ENCODE measurements at places on chromosomes 16 and 17.
A peak's percentile ranks its signal among the peaks of the same experiment; 100 is the strongest.

DNA sequence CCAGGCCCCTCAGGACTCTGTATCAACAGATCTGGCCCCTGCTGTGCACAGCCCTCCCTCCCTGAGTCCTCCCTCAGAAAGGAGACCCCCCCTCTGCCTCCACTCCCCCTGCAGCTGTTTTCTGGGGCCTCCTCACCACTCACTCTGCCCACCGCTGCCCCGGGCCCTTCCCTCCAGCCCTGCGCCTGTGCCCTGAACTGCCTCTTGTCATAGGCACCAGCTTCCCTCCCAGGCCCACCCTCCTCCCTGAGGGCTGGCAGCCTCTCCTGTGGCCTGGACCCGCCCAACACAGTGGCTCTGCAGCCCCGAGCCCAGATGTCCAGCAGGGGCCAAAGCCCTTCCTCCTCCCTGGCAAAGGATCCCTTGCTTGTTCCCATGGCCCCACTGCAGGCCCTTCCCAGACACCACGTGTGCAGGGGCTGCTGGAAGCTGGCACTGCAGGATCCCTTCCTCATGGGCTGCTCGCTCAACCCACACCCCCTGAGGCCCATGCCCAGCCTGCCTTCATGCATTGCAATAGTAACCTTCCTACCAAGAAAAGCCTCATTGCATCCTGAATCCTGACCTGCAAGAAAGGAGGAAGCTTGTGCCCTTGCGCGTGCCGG is 25.8 kb downstream of the GNPTG start:
- no peak for DNase-seq

DNA sequence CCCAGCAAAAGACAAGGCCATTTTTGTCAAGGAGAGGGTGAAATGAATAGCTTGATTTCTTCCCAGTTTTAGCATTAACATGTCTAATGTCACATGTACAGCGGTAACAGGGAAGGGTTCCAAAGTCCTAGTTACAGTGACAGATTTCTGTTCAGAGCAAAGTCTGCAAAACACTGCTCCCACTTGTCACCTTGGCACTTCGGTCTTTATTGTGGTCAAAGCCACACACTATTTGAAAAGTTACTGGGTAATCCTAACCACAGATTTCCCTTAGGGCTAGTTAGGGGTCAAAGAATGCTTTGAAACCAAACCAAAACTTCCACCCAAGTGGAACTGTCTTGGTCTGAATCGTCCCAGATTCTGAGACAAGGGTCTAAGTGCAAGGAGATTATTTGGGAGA is 455.6 kb downstream of the HS3ST3B1 start:
- no peak for DNase-seq

GRCh38 chr17:64377769-64378282 is 12.8 kb downstream of the PECAM1 start:
- DNase-seq = no peak

DNA sequence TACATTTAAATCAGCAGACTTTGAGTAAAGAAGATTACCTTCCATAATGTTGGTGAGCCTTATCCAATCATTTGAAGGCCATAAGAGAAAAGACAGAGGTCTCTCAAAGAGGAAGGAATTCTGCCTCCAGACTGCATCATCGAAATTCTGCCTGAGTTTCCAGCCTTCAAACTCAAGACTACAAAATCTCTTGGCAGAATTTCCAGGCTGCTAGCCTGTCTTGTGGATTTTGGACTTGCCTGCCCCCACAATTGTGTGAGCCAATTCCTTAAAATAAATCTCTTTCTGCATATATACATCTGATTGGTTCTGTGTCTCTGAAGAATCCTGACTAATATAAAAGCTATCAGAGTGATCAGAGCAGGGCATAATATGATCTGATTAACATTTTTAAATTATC is 216.6 kb upstream of the CPHXL start:
- DNase-seq = no peak

- no peak for DNase-seq
Observed at GRCh38 chr16:81817296-81817695, 38.2 kb downstream of the PLCG2 start.

DNA sequence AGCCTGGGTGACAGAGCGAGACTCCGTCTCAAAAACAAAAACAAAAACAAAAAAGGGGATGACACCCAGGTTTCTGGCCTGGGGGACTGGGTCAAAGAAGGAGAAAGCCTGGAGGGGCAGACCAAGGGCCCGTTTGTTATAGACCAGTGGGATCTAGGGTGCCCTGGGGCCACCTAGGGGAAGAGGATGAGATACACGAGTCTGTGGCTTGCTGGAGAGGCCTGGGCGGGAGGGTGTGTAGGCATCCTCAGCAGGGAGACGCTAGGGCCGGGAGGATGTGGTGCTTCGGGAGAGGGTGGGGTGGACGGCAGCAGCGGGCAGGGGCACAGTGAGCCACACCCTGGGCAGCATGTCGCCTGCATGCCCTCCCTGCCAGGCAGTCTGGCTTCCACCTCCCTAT is 17.1 kb upstream of the CRK start:
- no peak for DNase-seq

GRCh38 chr16:79074951-79075350 is 525.6 kb downstream of the MAF start:
- DNase-seq = no peak

GRCh38 chr17:44065668-44066203 is 735 bp downstream of the LSM12 start:
- no peak for DNase-seq

GRCh38 chr17:8041979-8042378 is 3.1 kb downstream of the ALOX15B start:
- DNase-seq = no peak

DNA sequence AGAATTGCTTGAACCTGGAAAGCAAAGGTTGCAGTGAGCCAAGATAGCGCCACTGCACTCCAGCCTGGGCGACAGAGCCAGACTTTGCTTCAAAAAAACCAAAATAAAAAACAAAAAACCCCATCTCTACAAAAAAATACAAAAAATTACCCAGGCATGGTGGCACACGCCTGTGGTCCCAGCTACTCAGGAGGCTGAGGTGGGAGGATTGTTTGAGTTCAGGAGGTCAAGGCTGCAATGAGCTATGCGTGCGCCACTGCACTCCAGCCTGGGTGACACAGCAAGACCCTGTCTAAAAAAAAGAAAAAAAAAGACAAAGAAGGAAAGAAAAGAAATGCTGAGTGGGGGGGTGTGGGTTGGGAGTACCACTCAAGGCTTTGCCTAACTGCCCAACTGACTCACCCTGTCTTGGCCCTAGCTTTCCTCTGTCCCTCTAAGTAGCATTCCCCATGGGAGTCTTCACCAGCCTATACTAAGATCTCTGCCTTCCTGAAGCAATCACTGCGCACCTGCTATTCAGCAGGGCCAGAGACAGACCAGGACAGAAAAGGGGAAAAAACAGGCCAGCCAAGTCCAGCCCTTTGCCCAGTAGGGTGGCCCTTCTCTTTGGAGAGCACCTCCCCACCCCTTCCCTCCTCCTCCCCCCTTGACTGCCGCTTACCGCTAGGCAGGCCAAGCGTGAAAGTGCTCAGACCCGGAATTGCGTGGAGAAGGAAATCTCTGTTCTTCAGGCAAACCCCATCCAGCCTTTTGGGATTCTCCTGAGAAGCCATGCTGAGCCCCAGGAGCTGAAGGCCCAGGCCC is 45.8 kb downstream of the RTN4RL1 start:
- no peak for DNase-seq

DNA sequence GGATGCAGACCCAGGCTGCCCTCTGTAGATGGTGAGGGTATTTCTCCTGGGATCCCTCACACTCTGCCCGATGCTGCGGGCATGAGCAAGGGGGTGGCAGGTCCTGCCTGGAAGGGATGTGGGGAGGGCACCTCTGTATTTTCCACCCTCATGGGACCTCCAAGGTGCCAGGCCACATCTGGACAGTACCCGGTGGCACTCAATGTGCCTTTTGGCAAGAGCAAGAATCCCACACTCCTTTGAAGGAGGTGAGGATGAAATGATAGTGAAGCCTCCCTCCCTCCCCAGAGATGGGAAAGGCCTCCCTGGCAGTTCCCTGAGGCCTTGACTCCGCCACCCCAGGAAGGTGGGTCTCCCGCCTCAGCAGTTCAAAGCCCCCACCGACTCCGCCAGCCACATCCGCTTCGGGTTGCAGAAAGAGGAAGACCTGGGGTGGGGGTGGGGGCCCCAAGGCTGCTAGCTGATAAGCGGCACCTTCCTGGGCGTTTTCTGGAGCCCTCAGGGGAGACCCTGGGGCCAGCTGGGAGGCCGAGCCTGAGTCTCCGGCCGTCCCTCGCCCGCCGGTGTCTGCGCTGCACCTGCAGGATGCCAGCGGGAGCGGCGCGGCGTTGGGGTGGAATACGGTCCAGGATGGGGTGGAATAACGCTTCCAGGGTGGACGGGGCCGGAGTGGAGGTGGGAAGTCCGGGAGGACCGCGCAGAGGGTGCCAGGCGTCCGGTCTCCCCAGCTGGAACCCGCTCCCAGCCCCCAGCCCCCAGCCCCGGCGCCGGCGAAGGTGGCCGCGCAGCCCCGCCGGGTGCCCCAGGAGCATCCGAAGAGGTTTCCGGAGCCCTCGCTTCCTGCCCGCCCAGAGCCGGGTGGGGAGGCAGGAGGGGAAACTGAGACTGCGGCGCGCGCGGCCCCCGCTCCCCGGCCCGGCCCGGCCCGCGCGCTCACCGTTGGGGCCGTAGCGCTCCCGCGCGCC is 718 bp downstream of the ATP2A3 start:
- no peak for DNase-seq

GRCh38 chr17:28726226-28726626 is at the start of gene TLCD1:
TLCD1 (minus strand) TSS chr17:28726233; CDS start chr17:28726097, 136 bp downstream.
- peak; percentile 93 for DNase-seq

DNA sequence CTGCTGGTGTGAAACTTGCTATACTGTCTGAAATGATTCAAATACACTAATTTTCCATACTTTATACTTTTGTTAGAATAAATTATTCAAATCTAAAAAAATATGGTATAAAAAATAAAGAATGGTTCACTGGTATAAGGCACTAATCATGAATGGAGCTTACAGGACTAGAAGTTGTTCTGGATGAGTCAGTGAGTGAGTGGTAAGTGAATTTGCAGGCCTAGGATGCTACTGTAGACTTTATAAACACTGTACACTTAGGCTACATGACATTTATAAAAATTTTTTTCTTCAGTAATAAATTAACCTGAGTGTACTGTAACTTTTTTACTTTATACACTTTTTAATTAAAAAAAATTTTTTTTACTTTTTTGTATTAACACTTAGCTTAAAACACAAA is 95.5 kb downstream of the MAP2K4 start:
- DNase-seq = no peak

DNA sequence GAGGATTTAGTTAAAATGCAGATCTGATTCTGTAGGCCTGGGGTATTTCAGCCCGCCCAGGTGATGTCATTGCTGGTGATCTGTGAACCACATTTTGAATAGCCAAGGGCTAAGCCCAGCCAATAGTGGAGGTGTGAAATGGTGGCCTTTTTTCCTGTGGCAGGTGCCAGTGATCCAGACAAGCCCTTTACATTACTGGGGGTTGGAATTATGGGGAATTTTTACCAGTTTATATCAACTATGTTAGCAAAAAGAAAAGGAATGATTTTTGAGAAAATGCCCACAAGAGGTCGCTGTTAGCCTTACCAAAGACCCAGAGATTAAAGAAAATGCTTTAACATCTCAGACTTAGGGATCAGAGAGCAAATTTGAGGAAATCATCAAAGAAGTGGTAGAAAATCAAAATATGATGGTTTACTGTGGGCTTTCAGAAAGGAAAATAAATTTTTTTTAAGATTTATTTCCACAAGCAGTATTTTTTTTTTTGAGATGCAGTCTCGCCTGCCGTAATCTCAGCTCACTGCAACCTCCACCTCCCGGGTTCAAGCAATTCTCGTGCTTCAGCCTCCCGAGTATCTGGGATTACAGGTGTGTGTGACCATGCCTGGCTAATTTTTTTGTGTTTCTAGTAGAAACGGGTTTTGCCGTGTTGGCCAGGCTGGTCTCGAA is 3.9 kb downstream of the VPS35L start:
- DNase-seq = peak; percentile 31

GRCh38 chr16:28984619-28985135 is at the start of gene LAT:
LAT (plus strand) TSS chr16:28985052; CDS start chr16:28985418, 366 bp downstream.
- no peak for DNase-seq

- no peak for DNase-seq
Observed at GRCh38 chr17:7022781-7023571, at the start of gene BCL6B. BCL6B (plus strand) TSS chr17:7023050; CDS start chr17:7023672, 622 bp downstream.

GRCh38 chr17:81607431-81607830 is 29.5 kb downstream of the NPLOC4 start:
- DNase-seq = peak; percentile 69

GRCh38 chr16:84700446-84701300 is 873 bp downstream of the USP10 start:
- peak; percentile 21 for DNase-seq

- no peak for DNase-seq
Observed at GRCh38 chr17:73776351-73777130, 132.3 kb upstream of the SDK2 start.

DNA sequence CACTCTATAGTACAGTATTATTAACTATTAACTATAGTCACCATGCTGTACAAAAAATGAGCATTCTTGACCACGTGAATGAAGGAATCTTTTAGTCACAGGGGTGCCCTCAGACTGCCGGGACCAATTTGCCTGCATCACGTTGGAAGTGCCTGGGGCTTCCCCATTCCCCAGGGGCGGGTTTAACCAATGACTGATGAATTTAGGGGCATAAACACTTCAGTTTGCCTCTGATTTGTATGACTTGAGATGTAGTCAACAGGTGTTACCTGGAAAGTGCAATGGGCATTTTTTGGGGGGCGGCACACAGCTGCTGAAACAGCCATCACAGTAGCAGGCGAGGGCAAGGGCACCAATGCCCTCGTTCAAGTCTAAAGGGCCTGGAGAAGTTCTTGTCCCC is 8.7 kb upstream of the PYY start:
- DNase-seq = no peak

DNA sequence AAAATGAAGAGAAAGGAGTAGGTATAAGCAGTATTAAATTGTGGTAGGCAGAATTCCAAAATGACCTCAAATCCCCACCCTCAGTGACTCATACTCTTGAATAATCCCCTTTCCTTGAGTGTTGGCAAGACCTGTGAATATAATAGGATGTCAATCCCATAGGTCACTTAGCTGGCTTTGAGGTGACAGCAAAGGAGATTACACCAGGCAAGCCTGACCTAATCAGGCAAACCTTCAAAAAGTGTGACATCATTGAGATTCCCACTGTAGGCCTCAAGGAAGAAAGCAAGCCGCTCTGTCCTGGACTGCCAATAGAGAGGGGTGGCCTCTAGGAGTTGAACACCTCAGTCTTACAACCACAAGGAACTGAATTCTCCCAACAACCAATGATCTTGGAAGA is 535.2 kb downstream of the RBFOX1 start:
- DNase-seq = no peak

DNA sequence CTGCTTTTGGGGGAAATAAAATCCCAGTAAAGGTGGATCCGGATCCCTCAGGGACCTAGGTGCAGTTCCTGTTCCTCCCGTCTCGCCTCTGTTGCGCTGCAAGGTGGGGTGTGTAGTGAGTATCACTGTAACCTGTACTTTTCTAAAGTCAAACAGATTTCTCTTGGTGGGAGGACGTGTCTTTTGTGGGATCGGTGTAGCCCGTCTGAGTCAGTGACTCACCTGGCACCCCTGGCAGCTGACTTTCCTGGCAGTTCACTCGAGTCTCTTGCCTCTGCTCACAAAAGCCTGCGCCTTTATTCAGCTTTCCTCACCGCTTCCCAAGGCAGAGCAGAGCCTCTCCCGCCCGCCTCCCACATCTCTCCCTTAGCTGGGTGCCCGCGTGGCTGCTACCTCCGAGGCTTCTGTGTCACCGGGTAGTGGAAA is 85.7 kb downstream of the CMIP start:
- no peak for DNase-seq

All from AG08396 (cell line).